ENCODE measurements at places on chromosomes 12 and 14.

- no peak for DNase-seq
These were observed 9.8 kb upstream of the KDM2B start for GRCh38 chr12:121590476-121591143.

- no peak for DNase-seq
These were observed 423 bp downstream of the FGD6 start for GRCh38 chr12:95216711-95217376.

DNA sequence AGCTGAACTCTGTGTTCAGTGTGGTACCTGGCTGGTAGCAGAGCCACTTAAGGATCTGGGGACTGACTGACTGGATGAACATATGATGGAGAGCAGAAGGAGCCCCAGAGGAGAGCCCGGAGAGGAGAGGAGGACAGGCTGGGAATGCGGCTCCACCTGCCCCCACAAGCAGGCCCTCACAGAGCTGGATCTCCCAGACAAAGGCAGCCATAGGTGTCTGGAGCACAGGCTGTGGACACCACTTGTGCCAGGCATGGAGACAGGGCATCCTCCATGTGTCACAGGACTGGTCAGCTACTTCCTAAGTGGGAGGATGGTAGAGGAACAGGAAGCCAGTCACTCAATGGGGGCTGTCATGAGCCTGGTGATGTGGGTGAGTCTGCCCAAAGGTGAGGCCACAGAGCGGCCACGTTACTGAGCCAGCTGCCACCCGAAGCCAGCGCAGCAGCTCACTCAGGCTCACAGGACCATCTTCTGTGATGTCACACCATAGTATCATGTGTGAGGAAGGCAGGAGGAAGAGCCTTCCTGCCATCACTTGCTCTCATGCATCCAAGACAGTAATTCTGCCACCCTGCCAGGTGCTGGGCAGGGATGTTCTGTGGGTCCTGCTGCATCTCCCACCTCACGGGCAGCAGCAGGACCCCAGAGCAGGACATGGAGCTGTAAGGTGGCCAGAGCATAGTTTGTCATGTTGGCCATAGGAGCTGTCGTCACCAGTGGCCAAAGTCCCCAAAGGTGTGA lies 72.1 kb downstream of the PRIMA1 start:
- DNase-seq = no peak

DNA sequence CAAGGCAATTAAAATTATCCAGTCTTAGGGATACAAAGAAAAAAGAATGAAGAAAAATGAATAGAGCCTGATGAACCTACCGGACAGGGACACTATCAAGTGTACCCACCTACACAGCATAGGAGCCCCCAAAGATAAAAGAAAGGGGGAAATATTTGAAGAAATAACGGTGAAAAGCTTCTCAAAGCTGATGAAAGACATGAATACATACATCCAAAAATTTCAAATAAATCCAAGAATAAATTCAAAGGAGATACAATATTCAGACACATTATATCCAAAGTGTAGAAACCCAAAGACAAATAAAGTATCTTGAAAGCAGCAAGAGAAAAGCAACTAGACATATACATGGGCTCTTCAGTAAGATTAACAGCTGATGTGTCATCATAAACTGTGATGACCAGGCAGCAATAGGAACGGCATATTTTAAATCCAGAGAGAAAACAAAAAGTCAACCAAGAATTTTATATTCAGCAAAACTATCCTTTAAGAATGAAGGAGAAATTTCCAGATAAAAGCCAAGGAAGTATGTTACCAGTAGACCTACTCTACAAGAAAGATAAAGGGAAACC lies 56.0 kb downstream of the CDK17 start:
- no peak for DNase-seq

DNA sequence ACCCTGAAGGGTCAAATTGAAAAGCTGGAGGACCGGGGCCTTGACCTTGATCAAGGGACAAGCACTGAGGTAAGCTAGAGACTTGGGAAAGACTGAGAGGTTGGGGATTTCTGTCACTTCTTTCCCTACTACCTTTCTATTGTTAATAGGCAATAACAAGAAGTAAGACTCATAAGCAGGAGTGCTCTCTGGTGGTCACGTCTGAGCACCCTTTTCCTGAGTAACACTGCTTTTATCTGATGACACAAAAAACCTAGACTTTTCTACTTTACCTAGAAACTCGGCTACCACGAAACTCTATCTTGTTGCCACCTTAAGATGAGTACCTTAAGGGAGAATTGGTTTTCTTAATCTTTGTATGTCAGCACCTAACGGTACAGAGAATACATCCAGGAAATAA lies 35.5 kb upstream of the PPFIBP1 start:
- DNase-seq = no peak

GRCh38 chr14:99679111-99679510 lies 5.0 kb upstream of the CYP46A1 start:
- DNase-seq = no peak

GRCh38 chr12:106865683-106866082 lies 90.0 kb upstream of the TMEM263 start:
- DNase-seq = no peak

- DNase-seq = no peak
These were observed 190.0 kb downstream of the TMX1 start for GRCh38 chr14:51430079-51430478.

GRCh38 chr14:89040460-89041256 lies 216.2 kb downstream of the TTC8 start:
- peak; percentile 83 for DNase-seq

- no peak for DNase-seq
These were observed 485 bp upstream of the PNMA1 start for GRCh38 chr14:73714656-73715081.

DNA sequence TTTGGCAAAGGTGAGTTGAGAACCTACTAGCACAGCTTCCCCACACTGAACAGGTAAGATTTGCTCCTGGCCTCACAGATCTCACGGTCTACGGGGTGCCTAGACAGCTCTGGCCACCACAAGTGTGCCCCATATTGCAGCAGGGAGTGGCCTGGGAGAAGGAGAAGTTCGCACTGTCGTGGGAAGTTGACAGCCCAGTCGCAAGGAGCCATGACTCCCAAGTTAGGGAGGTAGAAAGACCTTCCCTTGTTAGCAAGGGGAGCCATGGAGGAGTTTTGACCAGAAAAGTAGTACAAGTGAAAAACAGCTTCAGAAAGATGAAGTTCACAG lies 316.3 kb downstream of the BCL11B start:
- DNase-seq = no peak

GRCh38 chr12:94285943-94286582 lies 137.7 kb downstream of the PLXNC1 start:
- no peak for DNase-seq

DNA sequence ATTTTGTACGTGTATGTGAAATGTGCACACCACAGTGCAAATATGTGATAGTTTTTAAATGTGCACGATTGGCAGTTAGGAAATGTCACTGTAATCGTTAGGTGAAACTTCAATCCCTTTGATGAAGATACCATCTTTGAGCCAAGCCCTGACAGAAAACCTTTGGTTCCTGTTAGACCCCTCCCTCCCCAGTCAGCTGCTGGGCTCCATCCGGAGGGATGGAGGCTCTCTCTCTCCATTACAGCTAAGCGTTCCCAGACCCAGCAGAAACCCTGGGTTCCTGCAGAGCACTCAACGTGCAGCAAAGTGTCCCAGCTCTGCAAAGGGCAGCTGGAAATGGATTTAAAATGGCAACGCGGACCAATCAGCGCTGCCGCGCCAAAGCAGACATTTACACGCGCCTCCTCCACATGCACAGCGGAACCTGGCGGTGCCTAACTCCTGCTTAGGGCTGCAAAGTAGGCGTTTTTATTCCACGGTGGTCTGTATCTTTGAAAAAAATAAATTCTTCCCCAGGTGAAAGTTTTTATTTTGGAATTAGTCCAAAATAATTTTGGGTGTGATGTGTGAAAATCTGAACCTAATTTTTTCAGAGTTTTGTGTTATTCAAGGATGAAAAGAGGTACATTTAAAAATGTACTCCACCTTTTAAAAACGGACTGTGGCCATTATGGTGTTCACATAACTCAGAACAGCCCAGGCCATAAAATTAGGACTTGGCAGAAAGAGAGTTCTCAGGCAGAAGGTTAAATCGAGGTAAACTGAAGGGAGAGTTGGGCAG lies 1.4 kb upstream of the HMGA2 start:
- no peak for DNase-seq

DNA sequence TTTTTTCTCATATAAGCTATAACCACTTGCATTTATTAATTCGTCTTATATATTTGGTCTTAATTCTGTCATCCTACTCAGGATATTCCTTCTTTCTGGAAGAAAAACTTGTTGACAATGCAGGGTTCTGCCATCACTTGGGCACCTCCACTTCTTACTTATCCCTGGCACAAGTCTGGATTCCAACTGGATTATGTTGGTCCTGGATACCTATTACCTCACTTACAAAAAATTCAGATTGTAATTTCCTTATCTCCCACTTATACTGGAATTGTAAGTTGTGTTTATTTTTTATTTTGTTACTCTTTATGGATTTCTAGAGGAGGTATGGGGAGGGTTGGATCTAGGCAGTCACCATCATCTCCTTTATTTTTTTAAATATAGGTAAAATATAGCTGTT lies 36.7 kb downstream of the LRRIQ1 start:
- DNase-seq = no peak

- DNase-seq = no peak
These were observed 414.9 kb downstream of the APAF1 start for GRCh38 chr12:99059824-99060511.

DNA sequence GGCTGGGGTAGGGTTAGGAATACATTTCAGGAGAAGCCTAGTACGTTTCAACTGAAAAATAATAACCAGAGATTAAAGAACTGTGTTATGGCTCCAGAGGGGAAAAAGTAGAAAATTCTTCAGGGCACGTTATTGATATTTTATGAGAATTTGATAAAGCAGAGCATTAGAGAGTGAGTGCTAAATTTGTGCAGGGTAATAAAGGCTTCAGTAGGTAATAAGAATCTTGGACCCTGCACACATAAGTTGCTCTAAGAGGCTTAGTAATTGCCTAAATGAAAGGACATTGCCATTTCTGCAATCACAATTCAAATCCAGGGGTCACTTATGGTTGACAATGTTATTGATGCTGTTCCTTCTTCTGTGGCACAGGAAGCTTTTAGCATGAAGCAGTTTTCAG lies 439.4 kb upstream of the DCN start:
- no peak for DNase-seq

DNA sequence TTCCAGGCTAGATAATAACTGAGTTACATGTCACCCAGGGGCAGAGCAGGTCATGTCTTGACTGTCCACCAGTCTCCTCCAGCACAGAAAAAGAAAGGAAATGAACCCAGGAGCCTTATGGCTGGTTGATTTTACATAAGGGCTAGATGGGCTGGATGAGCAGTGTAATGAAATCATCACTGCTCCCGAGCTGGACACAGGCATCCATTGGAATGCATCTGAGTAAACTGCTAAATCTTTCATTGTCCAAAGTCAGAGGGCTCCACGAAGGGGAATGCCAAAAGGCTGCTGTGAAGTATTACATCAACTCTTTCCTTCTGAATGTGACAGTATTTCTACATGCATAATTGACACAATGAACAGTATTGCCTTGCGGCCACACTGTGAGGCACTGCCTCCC lies 30.1 kb upstream of the TSPAN11 start:
- DNase-seq = no peak

DNA sequence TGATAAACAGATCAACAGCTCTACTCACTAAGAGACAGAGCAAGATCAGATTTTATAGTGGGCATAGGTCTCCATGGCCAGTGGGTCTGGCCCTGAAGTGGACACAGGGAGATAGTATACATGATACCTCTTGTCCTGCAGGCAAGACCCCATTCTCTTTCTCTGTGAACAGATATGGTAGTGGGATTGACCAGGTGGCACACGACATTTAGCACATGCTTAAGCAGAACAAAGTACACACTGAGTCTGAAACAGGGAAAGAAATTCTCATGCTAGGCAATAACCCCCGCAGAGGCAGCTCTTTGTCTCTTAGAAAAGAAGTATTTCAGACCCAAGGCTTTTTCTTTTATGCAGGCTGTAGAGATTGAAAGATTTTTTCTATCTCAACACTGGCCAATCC lies 1331.2 kb downstream of the FSCB start:
- DNase-seq = no peak

DNA sequence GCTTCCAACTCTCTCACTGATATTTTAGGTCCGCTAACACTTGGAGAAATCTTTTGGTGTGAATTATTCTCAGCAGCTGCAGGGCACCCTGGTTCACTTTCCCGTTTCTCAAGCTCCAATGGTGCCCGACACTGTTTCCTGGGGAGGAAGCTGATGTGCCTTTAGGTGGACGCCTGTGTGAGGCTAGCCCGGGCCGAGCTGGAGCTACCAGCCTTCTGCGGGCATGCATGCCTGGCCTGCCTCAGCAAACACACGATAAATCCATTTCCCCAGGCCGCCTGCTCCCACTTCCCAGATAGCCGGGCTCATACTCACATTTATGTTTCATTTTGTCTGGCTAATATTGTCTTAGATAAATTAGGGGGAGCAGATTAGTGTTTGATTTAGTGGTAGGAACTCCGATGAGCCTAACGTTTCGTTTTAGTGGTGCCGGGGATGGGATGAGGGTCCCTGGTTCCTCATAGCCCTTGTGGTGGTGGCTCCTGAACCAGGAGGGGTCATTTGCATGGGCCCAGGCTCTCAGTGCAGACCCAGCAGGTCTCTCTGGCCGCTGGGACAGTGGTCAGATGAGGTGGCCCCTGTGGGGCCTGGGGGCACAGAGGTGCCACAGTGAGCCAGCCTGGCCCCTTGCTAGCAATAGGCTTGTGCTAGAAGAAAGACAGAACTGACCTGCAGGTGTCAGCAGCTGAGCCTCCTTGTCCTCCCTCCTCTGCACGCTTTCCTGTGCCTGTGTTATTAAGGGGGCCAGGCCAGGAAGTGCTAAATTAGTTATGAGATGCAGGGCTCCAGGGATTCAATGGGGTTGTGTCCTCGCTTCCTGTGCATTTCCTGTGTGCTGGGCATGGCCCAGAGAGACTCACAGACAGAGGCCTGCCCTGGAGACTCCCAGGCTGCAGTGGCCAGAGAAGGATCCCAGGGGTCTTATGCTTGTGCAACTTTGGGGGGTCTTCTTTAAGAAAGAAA lies 88.3 kb downstream of the KIF26A start:
- DNase-seq = no peak

- DNase-seq = peak; percentile 83
These were observed at the start of gene EID3 for GRCh38 chr12:104303538-104304151. TSS of gene EID3 (plus strand) at chr12:104303739. CDS start at chr12:104303935, 196 bp downstream.

DNA sequence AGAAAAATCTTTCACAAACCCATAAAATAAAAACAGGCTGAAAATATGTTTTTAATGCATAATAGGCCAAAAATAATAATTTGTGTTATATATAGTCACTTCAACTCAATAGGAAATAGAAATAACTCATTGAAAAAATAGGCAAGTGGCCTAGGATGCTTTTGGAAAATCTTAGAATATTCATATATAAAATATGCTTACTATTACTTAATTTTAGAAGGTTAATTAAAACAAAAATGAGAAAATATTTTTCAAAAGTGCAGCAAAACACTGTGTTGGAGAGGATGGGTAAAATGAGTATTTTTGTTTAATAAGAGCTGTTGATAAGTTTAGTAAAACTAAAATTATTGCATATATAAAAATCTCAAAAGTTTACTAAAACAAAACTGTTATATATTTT lies 308.0 kb upstream of the ATXN7L3B start:
- no peak for DNase-seq

- DNase-seq = no peak
These were observed 71.9 kb downstream of the SDR9C7 start for GRCh38 chr12:56862264-56862663.
